ENCODE measurements at places on chromosomes 3 and 15.

DNA sequence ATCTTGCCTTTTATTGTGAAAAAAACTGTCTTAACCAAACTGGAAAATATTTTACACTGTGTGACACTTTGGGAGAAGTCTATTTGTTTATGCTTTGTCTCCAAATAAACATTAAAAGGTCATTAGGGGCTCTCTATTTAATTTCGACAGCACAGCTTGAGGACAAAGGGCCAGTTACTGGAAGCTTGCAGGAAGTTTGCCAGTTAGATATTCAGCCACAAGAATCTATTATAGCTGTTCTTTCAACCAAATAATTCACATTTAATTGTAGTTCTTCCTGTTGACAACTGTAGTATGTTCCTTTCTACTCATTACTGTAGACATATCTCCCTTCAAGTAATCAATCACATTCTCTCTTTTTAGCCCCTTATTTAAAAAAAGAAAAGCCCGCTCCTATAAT, 6.1 kb downstream of the CP start:
- no peaks in the 10 kb centered on the region for H3K36me3 ChIP-seq
- no peak overlapping the region for H3K4me3 ChIP-seq
- no peaks in the 10 kb centered on the region for H3K4me1 ChIP-seq
- H3K27ac ChIP-seq, result no peak overlapping the region
- DNase-seq, result no peak

DNA sequence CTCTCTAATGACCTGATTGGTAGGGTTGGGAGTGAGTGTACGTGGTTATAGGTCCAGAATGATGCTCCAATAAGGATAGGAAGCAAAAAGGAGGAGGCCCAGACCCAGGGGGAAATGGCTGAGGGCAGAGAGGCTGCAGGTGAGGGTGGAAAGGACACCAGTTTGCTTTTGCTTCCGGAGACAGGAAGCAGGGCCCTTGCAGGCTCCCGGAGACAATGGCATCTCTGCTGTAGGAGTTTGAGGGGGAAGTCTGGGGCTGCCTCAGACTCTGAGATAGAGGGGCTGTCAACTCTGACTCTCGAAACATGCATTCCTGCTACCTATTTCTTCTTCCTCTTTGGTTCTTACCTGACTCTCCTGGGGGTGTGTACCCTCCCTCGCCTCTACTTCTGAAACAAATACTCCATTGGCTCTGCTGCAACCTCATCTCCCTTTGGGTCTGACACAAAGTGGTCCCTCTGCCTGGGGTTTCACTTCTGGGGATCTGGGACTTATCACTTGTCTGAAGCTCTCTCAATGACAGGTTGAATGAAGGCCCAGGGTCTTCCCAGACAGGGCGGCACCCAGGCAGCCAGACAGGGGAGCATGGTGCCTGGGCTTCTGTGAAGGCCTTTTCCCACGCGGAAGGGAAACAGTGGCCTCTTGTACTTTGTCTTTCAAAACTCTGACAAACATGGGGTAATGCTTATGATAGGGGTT, 61.5 kb downstream of the CHRD start:
- H3K4me3 ChIP-seq, result no peak overlapping the region
- H3K4me1 ChIP-seq, result peaks cover 6% of the 10 kb centered on the region
- DNase-seq, result no peak
- peaks cover 6% of the 10 kb centered on the region for H3K27me3 ChIP-seq
- H3K36me3 ChIP-seq, result no peaks in the 10 kb centered on the region

DNA sequence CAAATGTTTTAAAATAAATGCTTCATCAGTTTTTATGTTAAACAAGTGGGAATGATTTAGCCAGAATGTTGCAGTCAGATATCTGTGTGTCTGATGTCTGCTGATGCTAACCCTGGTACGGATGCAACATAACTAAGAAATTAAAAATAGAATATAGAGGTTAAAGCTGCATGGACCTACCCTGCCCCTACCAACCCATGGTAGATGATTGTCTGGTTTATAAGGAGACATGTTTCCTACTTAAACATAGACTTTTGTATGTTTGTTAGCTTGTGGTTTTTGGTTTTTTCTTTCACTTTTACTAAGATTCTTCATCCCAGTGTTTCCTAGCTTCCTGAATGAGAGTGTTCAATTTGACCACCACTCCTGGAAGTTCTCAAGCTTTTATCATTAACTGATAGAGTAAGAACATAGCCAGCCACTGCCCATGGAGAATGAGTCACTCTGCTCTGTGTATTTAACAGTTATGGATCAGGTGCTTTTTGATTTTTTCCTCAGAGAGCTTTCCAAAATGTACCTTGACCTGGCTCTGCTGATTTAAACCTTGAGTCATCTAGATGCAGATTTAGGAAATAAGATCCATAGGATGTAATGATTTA, 70.7 kb upstream of the VEPH1 start:
- H3K27ac ChIP-seq, result no peak overlapping the region
- H3K36me3 ChIP-seq, result no peaks in the 10 kb centered on the region
- no peak overlapping the region for H3K4me3 ChIP-seq
- H3K4me1 ChIP-seq, result no peaks in the 10 kb centered on the region
- no peak for DNase-seq

DNA sequence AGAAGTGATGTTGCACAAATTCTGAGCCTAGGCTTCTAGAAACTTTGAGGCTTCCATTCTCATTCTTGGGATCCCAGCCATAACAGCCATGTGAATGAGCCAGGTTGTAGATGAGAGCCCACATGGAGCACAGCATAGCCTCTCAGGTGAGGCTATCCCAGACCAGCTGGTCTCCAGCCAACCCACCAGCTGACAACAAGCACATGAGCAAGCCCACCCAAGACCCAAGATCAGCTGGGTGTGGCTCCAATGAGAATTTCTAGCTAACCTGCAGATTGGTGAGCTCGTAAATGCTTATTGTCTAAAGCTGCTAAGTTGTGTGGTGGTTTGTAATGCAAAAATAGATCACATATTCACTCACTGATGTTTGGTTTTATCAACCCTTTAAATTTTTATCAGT, 14.4 kb downstream of the KY start:
- H3K4me1 ChIP-seq, result no peaks in the 10 kb centered on the region
- H3K27me3 ChIP-seq, result peaks cover 7% of the 10 kb centered on the region
- no peak for DNase-seq

GRCh38 chr3:113225286-113225685, 13.9 kb downstream of the BOC start:
- DNase-seq, result no peak
- no peak overlapping the region for H3K27ac ChIP-seq
- peaks cover 7% of the 10 kb centered on the region for H3K27me3 ChIP-seq
- H3K4me3 ChIP-seq, result no peak overlapping the region
- H3K36me3 ChIP-seq, result no peaks in the 10 kb centered on the region
- peaks cover 6% of the 10 kb centered on the region for H3K4me1 ChIP-seq

GRCh38 chr3:127746400-127747057, 73.8 kb downstream of the ABTB1 start:
- no peak for DNase-seq
- peaks cover 5% of the 10 kb centered on the region for H3K27me3 ChIP-seq
- H3K4me1 ChIP-seq, result peaks cover 17% of the 10 kb centered on the region
- H3K36me3 ChIP-seq, result no peaks in the 10 kb centered on the region
- no peak overlapping the region for H3K4me3 ChIP-seq
- H3K27ac ChIP-seq, result no peak overlapping the region

DNA sequence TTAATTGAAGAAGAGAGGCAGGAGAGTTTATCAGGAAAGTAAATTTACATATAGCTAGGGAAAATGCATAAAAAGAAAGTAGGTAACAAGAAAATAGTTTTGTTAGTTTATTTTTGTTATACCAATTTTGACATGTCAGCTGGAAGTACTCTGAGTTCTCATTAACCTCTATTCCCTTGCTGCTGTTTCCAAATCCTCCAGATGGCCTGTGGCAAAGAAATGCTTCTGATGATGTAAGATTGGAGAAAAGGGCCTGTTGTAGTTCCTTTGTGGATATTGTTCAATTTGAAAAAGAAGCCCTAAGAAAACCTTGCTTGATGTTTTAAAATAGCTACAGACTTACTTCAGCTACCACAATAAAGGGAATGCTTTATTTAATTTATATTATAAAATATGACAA, 192.9 kb upstream of the SLITRK3 start:
- H3K4me1 ChIP-seq, result no peaks in the 10 kb centered on the region
- no peaks in the 10 kb centered on the region for H3K27me3 ChIP-seq
- no peak overlapping the region for H3K4me3 ChIP-seq
- H3K36me3 ChIP-seq, result no peaks in the 10 kb centered on the region
- no peak overlapping the region for H3K27ac ChIP-seq
- DNase-seq, result no peak

- H3K4me3 ChIP-seq, result no peak overlapping the region
- no peak for DNase-seq
- peaks cover 8% of the 10 kb centered on the region for H3K4me1 ChIP-seq
- H3K36me3 ChIP-seq, result no peaks in the 10 kb centered on the region
- H3K27me3 ChIP-seq, result no peaks in the 10 kb centered on the region
- no peak overlapping the region for H3K27ac ChIP-seq
Observed at GRCh38 chr3:46750555-46751038, 32.9 kb upstream of the PRSS50 start.

DNA sequence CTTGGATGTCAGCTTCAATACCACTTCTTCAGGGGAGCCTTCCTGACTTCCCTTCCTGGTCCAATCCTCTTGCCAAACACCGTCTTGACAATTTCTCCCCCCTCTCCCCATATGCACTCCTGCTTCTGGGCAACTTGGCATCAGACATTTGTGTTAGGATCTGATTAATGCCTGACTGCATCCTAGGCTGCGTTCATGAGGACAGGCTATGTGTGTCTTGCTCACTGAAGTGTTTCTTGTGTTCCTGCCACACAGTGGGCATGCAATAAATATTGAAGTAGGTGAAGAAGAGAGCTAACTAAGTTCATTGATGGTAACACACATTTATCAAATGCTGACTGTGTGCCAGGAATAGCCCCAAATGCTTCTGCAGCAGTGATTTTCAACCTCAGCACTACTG, 36.4 kb upstream of the WNT5A start:
- no peak overlapping the region for H3K27ac ChIP-seq
- H3K4me1 ChIP-seq, result no peaks in the 10 kb centered on the region
- no peak overlapping the region for H3K4me3 ChIP-seq
- no peaks in the 10 kb centered on the region for H3K27me3 ChIP-seq

- DNase-seq, result no peak
- H3K4me3 ChIP-seq, result no peak overlapping the region
- H3K27me3 ChIP-seq, result peaks cover 12% of the 10 kb centered on the region
- H3K27ac ChIP-seq, result no peak overlapping the region
- no peaks in the 10 kb centered on the region for H3K36me3 ChIP-seq
- H3K4me1 ChIP-seq, result no peaks in the 10 kb centered on the region
Observed at GRCh38 chr15:70376929-70377691, 279.4 kb upstream of the TLE3 start.

DNA sequence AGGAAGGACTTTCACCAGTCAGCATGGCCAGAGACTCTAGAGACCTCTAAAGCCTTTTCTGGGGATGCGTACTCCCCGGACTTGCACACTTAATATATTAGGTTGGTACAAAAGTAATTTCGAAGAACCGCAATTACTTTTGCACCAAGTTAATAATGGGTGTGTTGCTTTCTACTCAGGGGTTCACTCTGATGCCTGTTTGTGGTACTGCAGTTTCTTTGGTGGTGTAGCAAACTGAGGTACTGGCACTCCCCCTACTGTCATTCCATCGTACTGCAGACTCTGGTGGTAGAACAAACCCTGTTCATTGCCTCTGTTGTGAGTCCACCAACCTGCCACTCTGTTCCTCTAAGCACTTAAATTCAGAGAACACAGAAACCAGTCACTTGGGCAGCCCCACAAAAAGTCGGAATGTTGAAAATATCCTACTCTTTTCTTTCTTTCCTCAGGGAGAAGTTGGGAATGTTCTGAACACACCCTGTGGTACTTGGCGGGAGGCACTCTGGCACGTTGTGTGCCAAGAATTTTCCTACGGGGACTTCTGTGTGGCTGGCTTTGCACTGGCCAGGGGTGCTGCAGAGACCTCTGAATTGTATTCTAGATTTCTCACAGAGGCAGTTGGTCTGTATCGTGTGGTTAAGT, 46.3 kb downstream of the GABRG3 start:
- H3K4me1 ChIP-seq, result no peaks in the 10 kb centered on the region
- no peak overlapping the region for H3K4me3 ChIP-seq

DNA sequence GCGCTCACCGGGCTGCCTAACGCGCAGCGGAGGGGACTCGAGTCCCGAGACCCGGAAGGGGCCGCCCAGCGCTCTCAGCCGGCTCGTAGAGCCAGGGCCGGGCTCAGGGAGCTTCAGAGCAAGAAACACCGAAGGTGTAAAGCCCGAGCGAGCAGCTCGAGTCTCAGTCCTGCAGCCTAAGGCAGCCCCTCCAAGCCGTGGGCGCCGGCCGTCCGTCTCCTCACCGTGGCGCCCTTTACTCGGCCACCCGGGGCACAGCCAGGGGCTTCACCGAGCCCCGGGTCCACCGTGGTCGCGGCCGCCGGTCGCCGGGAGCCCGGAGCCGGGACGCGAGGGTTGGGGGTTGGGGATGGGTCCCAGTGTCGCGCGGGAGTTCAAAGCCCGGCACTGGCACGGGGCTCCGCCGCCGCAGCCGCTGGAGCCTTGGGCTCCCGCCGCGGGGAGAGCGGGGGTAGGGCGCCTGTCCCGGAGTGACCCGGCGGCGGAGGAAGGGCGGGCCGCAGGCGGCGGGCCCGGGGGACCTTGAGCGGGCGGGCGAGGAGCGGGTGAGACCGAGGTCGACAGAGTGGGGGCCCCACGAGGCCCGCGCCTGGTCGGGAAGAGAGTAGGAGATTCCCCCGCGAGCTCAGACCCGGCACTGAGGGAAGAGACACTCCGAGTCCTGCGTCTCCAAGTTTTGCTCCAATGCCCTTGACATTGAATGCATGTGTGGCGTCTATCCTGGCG, 26.9 kb upstream of the THRB start:
- H3K27me3 ChIP-seq, result peaks cover 58% of the 10 kb centered on the region
- no peak for DNase-seq
- H3K4me1 ChIP-seq, result peaks cover 4% of the 10 kb centered on the region
- no peaks in the 10 kb centered on the region for H3K36me3 ChIP-seq
- no peak overlapping the region for H3K27ac ChIP-seq
- H3K4me3 ChIP-seq, result no peak overlapping the region

- peak; percentile 78 for DNase-seq
- H3K27ac ChIP-seq, result peak overlapping the region; percentile 100
- H3K36me3 ChIP-seq, result peaks cover 62% of the 10 kb centered on the region
- H3K4me3 ChIP-seq, result peak overlapping the region; percentile 100
- peaks cover 31% of the 10 kb centered on the region for H3K27me3 ChIP-seq
- H3K4me1 ChIP-seq, result peaks cover 51% of the 10 kb centered on the region
Observed at GRCh38 chr3:186783731-186784515, 546 bp downstream of the EIF4A2 start.

GRCh38 chr3:71010726-71011455, 572.6 kb downstream of the FOXP1 start:
- peak; percentile 72 for DNase-seq
- H3K4me1 ChIP-seq, result peaks cover 69% of the 10 kb centered on the region
- peaks cover 58% of the 10 kb centered on the region for H3K36me3 ChIP-seq
- peak overlapping the region; percentile 47 for H3K4me3 ChIP-seq

DNA sequence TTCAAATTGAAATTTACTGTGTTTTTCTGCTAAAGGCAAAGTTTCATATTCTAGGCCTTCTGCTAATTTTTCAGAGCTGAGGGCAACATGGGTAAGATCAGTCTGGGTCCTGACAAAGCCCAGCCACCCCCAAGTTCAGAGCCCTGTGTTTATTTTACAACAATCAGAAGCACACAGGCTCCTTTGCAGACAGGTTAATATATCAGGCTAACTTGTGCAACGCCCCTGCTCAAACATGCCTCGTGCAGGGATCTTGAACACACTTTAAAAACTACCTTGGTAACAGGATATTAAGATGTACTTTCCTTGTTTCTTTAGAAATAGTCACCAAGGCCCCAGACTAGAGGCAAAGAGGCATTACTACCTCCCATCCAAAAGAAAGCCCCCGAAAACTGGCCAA, 64.0 kb downstream of the POLR2M start:
- H3K4me1 ChIP-seq, result peaks cover 9% of the 10 kb centered on the region
- H3K27me3 ChIP-seq, result no peaks in the 10 kb centered on the region
- no peak for DNase-seq
- peaks cover 2% of the 10 kb centered on the region for H3K36me3 ChIP-seq
- no peak overlapping the region for H3K4me3 ChIP-seq
